ENCODE measurements at places on chromosomes 3 and 15.

- no peak for DNase-seq
Observed at GRCh38 chr15:69908590-69909420, 188.9 kb downstream of the TLE3 start.

DNA sequence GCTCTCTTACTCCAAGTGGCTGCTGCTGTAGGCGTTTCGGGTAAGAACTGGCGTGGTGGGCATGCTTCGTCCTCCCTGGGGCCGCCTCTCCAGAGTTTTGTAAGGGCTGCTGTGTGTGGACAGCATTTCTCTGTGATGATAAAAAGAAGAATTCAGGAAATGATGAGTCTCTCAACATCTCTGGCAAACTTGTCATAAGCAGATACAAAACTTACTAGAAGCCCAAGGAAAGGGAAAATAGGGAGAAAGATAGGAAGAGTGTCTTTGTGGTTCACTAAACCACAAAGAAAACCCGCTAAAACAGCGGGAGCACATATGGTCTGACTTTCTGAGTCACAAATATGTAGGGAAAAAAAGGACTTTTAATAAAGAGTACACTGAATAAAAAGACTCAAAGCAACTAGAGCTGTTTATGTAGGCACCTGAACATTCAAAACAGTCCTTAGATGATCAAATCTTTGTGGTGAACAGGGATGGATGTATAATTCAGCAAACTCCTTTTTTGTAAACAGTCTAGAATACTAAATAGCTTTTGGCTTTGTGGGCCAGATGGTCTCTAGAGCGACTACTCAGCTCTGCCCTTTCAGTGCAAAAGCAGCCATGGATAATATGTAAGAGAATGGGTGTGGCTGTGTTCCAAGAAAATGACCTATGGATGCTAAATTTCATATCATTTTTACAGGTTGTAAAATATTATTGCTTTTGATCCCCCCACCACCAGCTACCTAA is 60.4 kb upstream of the LMOD3 start:
- no peak for DNase-seq

DNA sequence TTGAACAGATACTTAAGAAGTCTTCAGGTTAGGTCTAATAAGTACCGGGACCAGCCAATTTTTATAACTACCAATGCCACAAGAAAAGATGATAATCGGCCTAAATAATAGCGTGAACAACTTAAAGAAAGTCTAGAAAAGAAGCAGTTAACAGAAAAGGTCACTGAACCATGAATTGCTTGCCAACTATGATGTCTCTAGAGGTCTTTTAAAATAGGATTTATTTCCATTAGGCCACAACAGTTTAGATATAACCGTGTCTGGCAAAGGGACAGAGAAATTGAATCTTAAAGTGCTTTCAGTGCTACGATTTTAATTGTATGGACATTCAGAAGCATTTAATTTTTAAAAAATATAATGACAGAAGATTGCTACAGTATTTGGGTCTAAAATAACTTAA is 1070.4 kb downstream of the ROBO1 start:
- DNase-seq: no peak

GRCh38 chr15:63439536-63440264 is 58.1 kb upstream of the CA12 start:
- DNase-seq: no peak

DNA sequence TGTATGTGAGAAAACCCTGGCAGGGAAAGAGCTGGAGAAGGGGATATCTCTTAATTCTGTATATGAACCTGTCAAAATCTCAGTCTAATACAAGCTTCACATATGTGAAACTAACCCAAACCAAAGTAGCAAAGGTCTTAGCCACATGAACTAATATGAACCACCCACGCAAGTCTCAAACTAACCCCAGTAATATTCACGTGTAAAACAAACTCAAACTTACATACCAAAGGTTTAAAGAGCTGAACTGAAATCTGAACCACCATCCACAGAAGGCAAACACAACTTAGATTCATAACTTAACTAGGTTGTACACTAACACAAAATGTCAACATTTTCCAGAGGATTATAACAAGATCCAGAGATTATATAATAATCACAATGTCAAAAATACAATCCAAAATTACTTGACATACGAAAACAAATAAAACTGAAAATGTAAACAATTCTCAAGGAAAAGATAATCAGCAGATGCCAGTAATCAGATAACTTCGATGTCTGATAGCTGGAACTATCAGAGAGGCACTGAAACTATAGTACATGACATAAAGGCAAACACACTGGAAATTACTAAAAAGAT is 64.1 kb downstream of the VPS13C start:
- DNase-seq: no peak

DNA sequence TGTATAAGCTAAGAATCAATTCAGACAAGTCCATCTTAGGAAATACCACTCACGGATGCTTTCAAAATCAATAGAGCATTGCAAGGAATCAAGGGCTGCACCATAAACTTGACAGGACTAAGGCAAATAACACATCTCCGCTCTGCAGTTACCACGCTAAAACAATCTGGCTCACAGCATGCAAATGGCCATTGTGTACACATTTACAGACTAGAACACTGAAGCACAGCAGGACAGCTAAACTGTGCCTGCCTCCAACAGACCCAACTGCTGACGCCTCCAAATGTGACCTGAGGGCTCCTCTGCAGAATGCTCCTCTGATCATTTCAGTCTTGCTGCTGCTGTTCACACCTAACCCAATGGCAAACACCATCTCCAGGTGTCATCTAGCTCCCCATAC is 104.3 kb downstream of the MEX3B start:
- DNase-seq: no peak

DNA sequence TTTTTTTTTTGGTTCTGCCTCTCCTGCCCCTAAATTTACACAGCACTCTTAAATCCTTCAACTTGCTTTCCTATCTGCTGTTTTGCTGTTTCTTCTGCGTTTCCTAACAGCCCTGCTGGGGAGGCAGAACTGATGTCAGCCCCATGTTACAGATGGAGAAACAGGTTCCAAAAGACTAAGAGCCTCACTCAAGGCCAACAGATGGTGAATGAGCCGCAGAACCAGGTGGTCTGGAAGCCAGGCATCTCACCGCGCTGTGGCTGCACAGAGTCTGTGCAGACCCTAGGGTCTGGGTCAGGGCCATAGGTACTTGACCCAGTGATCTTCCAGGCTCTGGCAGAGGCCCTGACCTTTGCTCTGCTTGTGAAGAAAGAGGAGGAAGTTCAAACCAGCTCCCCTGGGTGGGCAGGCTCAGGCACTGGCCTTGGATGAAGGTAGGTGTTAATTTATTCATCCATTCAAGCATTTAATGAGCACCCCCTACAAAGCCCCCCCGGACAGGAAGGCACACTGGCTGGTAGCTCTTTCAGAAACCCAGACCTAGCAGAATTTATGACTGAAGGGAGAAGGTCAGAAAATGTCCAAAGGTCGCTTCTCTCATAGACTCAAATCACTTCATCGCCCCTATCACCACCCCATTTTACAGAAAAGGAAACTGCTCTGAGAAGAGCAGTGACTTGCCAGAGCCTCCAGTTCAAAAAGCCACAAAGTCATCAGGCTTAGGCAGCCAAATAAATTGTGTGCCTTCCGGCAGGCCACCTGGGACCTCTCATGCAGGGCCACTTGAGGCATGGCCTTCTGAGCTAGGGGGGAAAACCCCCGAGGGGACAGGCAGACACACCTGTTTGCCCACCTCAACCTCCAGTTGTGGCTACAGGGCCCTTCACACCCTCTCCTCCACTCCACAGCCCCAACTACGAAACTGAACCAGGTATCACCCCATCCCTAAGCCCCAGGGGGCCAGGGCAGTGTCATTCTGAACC is 2.7 kb downstream of the CHDH start:
- DNase-seq: no peak

- no peak for DNase-seq
Observed at GRCh38 chr15:85005746-85006145, 24.1 kb downstream of the PDE8A start.

DNA sequence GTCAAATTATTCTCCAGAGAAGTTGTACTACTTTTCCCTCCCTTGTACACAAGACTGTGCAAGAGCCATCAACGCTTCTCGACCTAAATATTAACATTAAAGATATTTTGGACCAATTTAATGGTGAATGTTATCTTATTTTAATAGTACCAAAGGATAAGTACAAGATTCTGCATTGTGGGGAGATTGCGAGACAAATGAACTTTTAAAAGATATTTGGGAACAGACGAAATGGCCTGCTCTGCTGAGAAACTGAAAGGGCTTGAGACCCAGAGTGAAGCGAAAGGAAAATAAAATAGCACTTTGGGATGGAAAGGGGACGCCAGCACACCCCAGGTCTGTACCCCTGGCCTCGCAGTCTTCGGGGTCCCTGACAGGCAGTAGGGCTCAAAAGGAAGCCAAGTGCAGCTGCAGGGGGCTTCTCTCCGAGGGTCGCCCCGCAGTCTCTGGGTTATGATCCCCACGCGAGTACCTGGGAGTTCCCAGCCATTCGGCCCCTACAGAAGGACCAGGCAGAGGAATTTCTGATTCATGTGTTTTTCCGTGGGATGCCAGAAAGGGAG is 97.6 kb upstream of the VGLL3 start:
- DNase-seq: no peak

DNA sequence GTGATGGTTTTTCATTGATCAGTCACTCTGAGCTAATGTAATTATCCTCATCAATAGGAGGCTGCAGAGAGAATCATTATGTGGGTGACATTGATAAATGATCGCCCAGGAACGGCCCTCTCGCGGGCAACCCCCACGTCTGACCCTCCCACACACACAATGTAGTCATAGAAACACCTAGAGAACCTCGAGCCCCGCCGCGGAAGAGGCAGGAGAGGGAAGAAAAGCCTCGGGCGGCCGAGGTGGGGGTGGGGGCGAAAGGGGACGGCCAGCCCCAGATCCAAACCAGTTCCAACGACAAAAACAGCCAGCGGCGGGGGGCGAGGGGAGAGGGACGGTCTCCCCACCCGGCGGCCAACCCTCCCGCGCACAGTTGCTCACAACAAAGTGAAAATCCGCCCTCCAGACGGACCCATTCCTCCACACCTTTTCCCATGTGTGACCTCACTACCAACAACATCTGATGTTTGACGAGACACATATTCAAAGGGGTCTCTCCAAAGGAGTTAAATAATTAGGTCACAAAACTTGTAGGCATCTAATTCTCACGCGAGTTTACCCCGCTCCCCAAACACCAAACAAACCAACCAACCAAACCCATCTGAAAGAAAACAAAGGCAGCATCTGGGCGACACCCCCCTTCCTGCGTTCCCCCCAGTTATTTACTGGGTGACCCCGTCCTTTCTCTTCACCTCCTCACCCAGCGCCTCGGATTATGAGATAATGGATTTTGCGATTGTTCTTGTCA is 213.0 kb downstream of the MEIS2 start:
- no peak for DNase-seq

- no peak for DNase-seq
Observed at GRCh38 chr15:96360581-96361308, 30.2 kb downstream of the NR2F2 start.

- DNase-seq: no peak
Observed at GRCh38 chr3:141095546-141095937, 44.4 kb downstream of the SPSB4 start.

GRCh38 chr15:56038015-56038414 is 44.6 kb upstream of the NEDD4 start:
- DNase-seq: no peak

- no peak for DNase-seq
Observed at GRCh38 chr3:150220799-150221198, 187.3 kb upstream of the TSC22D2 start.

Measured in Caco-2 (cell line).